ENCODE measurements at places on chromosomes 2 and 18. TPM values are rescaled to one million over a fixed set of nuclear protein-coding genes. Genes with fewer than 3 reads are reported as not detected.

- DNase-seq, result no peak
Measured at GRCh38 chr2:150027164-150027563, 439.6 kb upstream of the MMADHC start.

Gene CFC1
- 0.41 TPM for total RNA-seq

DNA sequence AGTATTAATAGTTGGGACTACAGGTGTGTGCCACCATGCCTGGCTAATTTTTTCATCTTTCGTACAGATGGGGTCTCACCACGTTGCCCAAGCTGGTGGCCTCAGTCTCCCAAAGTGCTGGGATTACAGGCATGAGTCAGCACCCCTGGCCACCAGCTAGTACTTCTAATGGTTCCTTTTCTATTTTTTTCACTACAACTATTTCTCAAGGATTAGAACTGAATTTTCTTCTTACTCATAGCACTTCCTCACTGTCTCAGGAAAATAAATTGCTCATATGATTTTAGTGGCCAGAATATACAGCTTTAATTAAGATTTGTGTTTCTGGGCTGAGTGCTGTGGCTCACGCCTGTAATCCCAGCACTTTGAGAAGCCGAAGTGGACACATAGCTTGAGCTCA lies 43.2 kb upstream of the SOS1 start:
- DNase-seq, result no peak

Gene POTEI
- under 0.01 TPM for total RNA-seq

GRCh38 chr2:130339885-130340745 lies 2.6 kb upstream of the IMP4 start:
- no peak for DNase-seq

GRCh38 chr2:241855245-241855887 lies 3.3 kb downstream of the PDCD1 start:
- DNase-seq, result no peak
